ENCODE measurements at places on chromosomes 4 and X. TPM values are rescaled to one million over a fixed set of nuclear protein-coding genes. Genes with fewer than 3 reads are reported as not detected.

- DNase-seq, result no peak
Observed at GRCh38 chr4:30920043-30920442, 199.9 kb downstream of the PCDH7 start.

DNA sequence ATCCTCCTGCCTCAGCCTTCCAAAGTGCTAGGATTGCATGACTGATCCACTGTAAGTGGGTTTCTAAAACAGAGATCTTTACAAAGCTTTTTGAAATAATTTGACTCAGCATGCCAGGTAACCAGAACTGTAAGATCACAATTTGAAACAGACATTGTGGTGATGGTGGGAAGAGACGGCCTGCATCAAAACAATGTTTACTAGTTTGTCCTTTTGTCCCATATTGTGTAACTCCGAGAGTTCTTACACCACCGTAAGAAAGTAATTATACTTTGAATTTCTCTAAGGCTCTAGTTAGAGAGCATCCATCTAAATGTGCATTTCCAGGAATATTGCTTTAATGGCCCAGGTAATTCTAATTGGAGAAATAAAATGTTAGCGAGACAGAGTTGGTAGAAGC is 594 bp upstream of the ARHGAP24 start:
- no peak for DNase-seq

- no peak for DNase-seq
Observed at GRCh38 chrX:50853399-50853798, 39.4 kb upstream of the SHROOM4 start.

DNA sequence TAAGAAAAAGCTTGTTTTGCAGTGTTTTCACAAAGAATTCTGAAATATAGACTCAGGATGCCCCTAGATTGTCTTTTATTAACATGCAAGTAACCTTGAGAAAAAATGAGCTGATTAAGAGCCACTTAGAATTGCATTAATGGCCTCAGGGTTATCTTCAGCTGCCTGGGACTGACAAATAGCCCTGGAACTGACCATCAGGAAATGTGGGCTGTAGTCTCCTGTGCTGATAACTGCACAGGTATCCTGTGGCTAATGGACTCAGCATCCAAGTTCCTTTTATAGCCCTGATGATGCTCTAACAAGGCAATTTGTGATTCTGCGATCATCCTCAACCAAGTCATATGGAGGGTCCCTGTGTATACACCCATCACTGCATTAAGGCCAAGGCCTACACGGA is 17.0 kb downstream of the CA5B start:
- DNase-seq, result no peak

DNA sequence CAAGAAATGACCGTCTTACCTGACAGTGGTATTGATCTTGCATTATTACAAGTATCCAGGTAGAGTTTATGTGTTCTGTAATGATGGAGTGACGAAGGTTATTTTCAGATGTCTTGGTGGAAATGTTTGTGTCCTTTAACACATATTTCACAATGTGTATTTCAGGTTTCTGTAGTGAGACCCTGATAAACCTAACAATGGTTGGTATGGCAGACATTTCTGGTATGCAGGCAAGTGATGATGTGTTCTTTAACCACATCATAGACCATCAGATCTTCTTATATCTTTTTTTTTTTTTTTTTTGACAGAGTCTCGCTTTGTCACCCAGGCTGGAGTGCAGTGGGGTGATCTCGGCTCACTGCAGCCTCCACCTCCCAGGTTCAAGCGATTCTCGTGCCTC is 14.6 kb upstream of the ATXN3L start:
- DNase-seq, result no peak

DNA sequence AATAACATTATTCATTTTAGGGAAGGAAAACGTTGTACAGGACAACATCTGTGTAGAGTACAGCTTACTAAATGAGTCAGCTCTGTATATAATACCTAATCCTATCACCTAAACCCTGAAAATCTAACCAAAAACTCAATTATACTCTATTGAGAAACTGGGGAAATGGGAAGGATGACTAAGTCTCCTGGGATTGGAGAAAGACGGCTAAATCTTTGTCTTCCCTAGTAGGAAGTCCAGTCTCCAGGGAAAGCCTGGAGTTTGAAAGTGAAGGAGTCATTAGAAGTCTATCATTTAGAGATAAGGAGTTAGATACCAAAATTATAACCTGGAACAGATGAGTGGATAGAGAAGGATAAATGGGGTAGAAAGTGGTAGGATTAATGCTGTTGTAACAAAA is 286.5 kb downstream of the STK32B start:
- no peak for DNase-seq

- DNase-seq, result no peak
Observed at GRCh38 chr4:56241500-56241899, 145.8 kb downstream of the AASDH start.

TMEM47 gene
- polyA plus RNA-seq, result 7.9 TPM

STX18 gene
- polyA plus RNA-seq, result 15.1 TPM

DNA sequence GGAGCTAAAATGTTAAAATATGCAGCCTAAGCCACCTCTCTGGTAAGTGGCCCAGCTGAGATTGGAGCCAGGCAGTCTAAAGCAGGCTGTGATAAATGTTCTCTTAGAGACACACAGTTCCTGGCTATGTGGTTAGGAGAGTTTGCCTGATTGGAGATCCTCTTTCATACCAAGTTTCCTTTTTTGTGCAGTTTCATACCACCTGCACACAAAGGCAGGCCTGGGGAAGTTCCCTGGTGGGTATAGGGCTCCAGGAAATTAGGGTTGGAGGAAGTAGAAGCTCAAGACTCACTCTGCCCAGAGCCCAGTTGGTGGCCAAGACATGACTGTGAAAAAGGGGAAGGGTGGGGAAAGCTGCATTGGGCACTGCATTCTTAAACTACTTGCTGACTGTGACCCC is 16.9 kb downstream of the CYBB start:
- no peak for DNase-seq

DNA sequence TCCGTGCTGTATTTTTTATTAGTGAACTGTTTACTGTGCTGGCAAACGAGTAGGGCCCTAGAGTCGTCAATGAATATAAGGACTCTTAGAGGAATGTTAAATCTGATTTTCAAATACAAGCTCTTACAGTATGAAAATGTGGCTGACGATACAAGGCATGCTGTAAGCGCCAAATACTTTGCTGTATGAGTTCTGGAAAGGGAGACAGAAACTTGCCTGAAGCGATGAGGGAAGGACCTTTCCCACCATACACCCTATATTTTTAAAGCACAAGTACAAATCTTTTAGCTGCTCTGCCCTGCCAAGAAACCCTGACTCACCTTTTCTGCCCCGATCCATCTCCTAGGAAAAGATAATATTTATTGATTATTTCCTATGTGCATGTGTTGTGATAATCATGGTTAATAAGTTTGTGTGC is 15.7 kb upstream of the RUFY3 start:
- no peak for DNase-seq

GAGE2A gene
- not detected for polyA plus RNA-seq

LRCH2 gene
- not detected for polyA plus RNA-seq

DNA sequence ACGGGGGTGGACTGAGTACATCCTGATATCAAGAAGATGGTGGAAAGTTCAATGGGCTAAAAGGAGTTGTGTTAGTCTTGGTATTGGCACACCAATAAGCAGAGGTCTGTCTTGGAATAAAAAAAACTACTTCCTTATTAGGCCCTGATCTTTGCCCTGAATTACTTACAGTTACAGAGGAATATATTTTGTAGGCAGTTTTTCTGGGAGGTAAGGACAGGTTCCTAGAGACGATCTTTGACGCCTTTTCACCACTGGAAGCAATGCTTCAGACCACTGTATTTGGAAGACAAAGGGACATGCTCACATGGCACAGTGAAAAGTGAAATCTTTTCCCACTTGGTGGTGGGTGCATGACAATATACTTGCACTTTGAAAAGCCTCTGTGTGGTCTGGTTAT is 618 bp upstream of the XK start:
- DNase-seq, result no peak

GRCh38 chr4:17786567-17786966 is 5.1 kb upstream of the FAM184B start:
- DNase-seq, result peak; percentile 53

VCX2 gene
- polyA plus RNA-seq, result not detected

MAPK10 gene
- 2.9 TPM for polyA plus RNA-seq

GRCh38 chr4:157075811-157076577 is at the start of gene GLRB:
Gene GLRB, plus strand, starts transcription at chr4:157076150. Its CDS starts 1,875 bp downstream, at chr4:157078025.
- peak; percentile 37 for DNase-seq

- DNase-seq, result peak; percentile 22
Observed at GRCh38 chrX:105190252-105190853, 30.1 kb downstream of the TEX13A start.

DNA sequence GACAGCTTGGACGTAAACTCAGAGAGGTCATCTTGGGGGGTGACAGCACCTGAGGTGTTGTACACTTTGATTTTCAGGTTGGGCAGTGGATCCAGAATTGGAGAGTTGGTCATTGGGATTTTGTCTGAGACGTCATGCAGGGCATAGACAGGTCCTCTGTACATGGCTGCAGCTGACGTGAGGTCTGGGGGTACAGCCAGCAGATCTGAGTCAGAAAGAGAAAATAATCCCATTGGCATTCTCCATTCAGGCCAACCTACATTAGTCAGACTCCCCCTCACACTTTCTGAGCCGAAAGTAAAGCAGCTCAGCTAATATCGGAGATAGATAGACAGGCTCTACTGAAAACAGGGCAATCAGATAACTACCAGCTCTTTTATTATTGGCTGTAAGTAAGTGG is 329.7 kb downstream of the UNC5C start:
- DNase-seq, result no peak

DNA sequence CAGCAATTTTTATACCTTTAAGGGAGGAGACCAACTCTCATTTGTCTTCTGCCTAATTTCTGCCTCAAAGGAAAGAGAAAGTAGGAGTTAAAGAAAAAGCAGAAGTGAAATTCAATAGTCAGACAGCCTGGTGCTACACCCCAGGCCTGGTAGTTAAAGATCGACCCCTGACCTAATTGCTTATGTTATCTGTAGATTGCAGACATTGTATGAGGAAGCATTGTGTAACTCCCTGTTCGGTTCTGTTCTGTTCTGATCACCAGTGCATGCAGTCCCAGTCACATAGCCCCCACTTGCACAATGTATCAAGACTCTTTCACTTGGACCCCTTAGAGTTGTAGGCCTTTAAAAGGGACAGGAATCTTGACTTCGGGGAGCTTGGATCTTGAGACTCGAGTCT is 335.9 kb upstream of the AR start:
- DNase-seq, result no peak

GRCh38 chr4:5009796-5010195 is 9.5 kb downstream of the CYTL1 start:
- DNase-seq, result no peak

STK26 gene
- polyA plus RNA-seq, result 22.0 TPM

DNA sequence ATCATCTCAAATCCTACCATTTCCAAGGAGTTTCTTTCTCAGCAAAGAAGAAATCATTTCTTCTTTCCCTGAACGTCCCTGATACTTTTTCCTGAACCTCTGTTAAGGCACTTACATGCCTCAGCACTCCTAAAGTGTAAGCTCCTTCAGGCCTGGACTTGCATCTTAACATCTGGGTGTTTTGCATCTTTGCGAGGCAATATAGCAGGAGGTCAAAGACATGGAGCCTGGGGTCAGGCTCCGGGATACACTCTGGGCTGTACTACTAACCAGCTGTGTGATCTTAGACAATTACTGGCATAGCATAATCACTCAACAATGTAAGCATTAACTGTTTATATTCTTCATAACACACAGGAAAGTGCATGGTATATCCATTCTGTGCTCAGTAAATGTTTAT is 275.5 kb upstream of the BOD1L1 start:
- no peak for DNase-seq

DNA sequence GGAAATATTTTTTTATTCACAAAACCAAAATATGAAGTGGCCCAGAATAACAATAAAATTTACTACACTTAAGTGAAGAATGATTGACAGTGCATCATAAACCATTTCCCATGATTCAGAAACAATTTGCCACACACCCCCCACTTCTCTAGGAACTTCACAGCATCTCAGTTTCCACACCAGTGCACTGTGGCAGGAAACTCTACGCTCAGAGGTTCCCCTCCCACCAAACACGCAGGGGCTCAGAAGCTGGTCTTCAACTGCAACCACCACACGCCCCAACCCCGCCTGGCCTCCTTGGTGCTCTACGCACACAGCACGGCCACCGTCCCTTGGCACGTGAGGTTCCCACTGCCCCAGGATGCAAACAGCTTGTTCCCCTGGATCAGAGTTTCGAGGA is 63.7 kb downstream of the ZFYVE28 start:
- DNase-seq, result no peak

GRCh38 chr4:82402196-82402775 is 28.0 kb downstream of the HNRNPDL start:
- DNase-seq, result no peak

NSUN7 gene
- not detected for polyA plus RNA-seq

GRCh38 chrX:82230013-82230412 is 1028.1 kb downstream of the SH3BGRL start:
- DNase-seq, result no peak

- no peak for DNase-seq
Observed at GRCh38 chr4:148643851-148644250, 201.6 kb upstream of the NR3C2 start.

DNA sequence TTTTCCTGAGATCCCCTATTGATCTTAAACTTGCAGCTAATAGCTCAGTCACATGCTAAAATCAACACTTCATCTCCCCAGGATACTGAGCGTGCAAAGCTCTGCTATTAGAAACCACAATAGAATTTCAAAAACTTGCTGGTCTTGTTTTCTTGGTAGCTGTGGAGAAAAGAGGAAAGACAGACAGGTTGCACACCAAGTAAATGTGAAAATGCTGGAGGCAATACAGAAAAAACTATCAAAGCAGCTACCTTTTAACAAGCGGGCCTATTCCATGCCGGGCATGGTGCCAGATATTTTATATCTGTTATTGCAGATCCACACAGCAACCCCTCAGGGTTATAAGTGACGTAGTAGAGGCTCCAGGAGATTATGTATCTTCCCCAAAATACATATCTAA is 171.9 kb downstream of the DCTD start:
- DNase-seq, result peak; percentile 80

FAM236D gene
- not detected for polyA plus RNA-seq

DNA sequence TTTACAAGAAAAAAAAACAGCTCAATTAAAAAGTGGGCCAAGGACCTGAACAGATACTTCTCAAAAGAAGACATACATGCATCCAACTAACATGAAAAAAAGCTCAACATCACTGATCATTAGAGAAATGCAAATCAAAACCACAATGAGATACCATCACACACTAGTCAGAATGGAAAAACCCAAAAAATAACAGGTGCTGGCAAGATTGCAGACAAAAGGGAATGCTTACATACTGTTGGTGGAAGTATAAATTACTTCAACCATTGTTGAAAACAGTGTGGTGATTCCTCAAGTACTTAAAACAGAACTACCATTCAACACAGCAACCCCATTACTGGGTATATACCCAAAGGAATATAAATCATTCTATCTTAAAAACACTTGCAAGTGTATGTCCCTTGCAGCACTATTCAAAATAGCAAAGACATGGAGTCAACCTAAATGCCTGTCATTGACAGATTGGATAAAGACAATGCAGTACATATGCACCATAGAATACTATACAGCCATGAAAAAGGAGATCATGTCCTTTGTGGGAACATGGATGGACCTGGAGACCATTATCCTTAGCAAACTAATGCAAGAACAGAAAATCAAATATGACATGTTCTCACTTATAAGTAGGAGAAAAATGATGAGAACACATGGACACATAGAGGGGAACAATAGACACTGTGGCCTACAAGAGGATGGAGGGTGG is 97.6 kb downstream of the RAB28 start:
- DNase-seq, result peak; percentile 46

- DNase-seq, result no peak
Observed at GRCh38 chr4:185839770-185840169, 27.8 kb upstream of the SORBS2 start.

- no peak for DNase-seq
Observed at GRCh38 chrX:133606990-133607389, 191.7 kb upstream of the GPC4 start.

ZNF330 gene
- polyA plus RNA-seq, result 20.6 TPM

RNF128 gene
- polyA plus RNA-seq, result 4.1 TPM
